Stimulated activated CD8-positive, alpha-beta memory T cell treated with anti-CD3 and anti-CD28 coated beads, Interleukin-7, amount 100 ng/mL, for 4 hours (primary cell): ENCODE measurements at places on chromosomes 12 and 14.

DNA sequence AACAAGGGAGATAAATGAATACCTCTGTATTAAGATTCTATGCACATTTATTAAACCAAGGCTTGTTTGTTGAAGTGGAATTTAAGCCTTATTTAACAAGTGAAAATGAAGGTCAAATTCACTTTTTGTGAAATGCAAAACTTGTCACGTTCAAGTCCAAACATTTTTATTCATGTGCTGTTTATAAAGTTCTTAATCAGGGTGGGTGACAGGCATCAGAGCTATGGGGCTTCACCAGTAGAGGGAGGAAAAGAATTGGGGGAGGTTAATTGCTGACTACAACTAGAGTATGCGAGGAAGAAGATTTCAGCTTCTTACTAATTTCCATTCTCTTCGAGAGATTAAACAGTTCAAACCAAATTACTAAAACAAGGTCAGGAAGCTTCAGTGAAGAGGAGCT lies 9.7 kb downstream of the MOK start:
- no peak for DNase-seq

DNA sequence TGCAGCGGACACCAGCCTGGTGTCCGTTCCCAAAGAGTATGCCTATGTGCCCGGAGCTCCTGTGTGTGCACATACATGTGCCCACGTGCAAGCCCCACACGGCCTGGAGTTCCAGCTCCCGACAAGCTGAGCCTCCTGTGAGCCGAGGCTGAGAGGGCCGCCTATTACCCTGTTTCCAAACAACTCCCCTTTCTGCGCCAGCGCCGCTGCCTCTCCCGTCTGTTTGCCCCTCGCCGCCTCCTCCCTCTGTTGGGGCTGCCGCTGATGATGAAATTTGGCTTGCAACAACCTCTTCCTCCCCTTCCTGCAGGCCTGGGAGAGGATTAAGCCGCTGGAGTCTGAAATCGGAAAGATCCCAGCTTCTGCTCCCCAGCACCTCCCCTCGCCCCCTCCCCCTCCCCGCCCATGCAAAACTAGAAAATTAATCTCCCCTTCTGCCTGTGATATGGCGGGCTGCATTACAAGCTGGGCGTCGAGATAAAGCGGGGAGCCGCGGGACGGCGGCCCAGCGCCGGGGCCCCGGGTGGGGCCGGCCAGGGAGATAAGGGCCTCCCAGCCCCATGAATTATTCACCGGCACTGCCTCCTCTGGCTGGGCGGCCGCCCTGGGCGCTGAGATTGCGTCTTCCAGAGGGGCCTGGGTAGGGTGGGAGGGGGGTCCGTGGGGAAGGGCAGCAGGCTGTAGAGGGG lies 6.8 kb upstream of the ASIC1 start:
- no peak for DNase-seq

DNA sequence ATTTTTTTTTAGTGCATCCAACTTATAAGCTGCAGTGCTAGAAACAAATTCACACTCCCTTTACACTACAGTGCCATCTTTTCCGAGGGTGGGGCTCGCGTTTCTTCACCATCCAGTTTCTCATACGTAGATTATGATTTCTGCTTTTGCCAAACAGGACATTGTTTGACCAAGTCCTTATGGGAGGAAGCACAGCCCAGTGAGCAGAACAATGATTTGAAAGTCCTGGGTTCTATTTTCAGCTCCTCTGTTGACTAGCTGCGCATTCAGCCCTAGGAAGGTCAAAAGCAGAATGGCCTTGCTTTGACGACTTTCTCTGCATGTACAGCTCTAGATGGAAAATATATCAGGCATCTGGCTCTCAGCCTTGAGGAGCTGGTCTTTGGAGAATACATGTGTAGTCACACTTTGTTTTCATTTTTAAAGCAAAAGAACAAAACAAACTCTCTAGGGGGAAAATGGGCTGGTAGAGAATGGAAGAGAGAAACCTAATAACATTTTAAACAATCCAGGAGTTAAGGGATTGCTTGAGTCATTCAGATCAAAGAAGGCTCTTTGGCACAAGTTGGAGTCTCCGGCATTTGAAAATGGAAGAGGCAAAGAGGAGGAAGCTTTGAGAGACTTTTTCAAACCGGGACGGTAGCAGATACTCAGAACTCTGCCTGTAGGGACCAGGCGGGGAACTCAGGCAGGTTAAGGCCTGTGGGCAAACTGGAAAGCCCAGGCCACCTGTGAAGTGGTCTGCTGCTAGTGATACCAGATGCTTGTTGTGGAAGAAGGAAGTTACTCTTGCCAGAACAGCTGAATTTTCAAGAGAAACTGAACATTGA lies 257.3 kb upstream of the PLEKHG7 start:
- DNase-seq: no peak

- DNase-seq: no peak
Observed at GRCh38 chr14:32727832-32728231, 210.8 kb upstream of the NPAS3 start.

- no peak for DNase-seq
Observed at GRCh38 chr14:94403312-94403932, 15.0 kb upstream of the SERPINA1 start.

DNA sequence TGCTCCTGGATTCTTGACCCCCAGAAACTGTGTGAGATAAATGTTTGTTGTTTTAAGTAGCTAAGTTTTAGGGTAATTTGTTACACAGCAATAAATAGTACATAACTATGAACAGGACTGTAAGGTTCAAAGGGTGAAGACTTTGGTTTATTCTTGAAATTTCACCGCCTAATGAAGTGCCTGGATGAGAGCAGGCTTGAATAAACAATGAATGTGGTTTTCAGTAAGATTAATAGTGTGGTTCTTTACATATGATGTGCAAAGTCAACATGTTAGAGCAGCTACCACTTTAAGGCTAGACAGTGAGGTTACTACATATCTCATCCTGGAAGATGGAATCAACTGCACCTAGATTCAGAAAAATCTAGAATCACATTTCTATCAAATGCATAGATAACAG lies 145.2 kb upstream of the BTG1 start:
- no peak for DNase-seq

GRCh38 chr14:58746261-58746660 lies 108.5 kb downstream of the DACT1 start:
- DNase-seq: no peak

GRCh38 chr12:54680374-54680773 lies 32.2 kb upstream of the DCD start:
- DNase-seq: no peak

DNA sequence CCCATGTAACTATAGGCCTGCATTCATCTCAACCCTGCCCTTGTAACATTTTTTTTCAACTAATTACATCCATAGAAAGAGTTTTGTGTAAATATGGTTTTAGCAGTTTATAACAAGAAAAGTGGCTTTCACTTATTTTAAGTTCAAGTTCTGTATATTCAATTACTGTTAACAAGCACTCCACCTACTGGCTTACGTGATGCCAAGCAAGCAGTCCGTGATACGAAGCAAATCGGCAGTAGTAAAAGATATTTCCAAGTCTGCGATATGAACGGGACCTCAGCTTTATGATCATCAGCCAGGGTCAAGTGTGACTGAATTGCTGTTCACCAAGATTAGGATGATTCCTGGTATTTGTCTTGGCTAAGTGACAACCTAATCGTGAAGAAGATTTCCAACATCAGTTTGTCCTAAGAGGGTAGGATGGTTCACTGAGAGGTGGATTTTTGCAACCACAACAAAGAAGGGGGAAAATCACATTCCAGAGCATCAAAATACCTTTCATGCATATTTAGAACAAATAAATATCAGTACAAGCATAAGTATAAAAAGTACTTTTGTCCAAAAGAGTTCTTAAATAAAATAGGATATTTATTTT lies 456.2 kb downstream of the FOXG1 start:
- no peak for DNase-seq

DNA sequence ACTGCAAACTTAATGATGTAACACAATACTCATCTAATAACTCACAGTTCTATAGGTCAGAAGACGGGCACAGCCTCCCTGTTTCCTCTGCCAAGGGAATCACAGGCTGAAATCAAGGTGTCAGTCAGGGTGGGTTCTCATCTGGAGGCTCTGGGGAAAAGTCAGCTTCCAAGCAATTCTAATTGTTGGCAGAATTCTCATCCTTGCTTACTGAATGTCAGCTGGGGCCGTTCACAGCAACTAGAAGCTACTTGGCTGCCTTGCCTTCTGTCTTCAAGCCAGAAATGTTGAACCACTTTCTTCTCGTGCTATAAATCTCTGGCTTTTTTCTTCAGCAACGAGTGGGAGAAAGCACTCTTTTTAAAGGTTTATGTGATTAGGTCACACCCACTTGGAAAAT lies 80.1 kb upstream of the PDZRN4 start:
- no peak for DNase-seq

DNA sequence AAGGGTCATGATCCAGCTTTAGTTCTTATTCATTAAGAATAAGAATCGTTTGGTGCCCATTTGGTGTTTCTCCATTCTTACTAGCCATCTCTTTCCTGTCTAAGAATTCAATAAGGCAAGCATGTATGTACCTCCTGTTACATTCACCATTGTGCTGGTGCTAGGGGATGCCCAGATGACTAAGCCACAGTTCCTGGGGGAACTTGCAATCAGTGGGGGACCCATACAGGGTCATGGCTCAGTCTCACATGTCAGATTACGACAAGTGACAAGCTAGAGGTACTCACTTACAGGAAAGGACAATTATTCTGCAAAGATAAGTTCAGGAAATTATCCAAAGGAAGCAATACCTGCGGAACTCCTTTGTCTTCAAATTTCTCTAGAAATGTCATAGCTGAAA lies 125.4 kb downstream of the STXBP6 start:
- DNase-seq: no peak

DNA sequence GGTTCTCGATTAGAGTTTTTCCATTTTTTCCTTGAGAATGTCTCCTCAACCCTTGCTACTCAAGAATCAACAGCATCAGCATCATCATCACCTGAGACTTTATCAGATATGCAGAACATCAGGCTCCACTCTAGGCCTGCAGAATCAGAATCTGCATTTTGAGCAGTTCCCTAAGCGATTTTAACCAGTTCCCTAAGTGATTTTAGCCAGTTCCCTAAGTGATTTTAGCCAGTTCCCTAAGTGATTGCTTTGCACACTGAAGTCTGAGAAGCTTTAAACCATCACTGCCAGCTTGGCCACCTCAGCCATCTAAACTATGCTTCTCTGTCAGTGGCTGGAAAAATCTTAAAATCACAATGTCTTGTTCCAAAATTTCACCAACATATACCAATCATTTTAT lies 29.4 kb upstream of the SLC38A1 start:
- DNase-seq: no peak

DNA sequence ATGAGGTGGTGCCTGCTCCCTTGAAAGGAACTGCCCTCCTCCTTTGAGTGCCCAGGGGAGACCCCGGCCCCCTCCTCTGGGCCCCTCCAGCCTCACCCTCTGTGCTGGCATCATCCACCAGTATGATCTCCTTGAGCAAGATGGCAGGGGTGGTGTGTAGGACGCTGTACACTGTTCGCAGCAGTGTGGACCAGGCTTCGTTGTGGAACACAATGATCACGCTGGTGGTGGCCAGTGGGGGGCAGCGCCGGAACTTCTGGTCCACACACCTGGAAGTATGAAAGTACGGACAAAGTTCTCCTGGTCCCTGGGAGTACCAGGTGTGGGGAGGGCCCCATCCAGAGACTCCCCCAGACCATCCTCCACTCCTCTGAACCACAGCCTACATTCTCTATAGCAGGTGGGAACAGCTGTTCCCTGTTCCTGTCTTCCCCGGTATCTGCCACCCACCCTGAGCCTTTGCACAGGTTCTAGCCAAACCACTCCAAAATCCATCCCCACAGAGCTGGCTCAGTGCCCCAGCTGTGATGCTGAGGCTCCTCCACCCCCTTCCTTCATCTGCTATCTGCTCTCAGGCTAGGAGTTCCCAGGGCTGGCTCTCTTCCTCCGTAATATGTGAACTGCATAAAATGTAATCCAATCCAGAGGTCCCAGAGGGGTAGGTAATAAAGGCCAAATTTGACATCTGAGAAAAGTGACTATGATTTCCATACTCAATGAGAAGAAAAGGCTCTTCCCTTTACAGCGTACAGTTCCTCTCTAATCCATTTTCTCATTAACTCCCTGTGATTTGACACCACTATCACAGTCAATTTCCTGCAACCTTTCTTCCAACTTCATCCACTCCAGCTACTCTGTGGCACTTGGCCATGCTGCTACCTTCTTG lies 13.9 kb downstream of the GALNT6 start:
- DNase-seq: no peak

DNA sequence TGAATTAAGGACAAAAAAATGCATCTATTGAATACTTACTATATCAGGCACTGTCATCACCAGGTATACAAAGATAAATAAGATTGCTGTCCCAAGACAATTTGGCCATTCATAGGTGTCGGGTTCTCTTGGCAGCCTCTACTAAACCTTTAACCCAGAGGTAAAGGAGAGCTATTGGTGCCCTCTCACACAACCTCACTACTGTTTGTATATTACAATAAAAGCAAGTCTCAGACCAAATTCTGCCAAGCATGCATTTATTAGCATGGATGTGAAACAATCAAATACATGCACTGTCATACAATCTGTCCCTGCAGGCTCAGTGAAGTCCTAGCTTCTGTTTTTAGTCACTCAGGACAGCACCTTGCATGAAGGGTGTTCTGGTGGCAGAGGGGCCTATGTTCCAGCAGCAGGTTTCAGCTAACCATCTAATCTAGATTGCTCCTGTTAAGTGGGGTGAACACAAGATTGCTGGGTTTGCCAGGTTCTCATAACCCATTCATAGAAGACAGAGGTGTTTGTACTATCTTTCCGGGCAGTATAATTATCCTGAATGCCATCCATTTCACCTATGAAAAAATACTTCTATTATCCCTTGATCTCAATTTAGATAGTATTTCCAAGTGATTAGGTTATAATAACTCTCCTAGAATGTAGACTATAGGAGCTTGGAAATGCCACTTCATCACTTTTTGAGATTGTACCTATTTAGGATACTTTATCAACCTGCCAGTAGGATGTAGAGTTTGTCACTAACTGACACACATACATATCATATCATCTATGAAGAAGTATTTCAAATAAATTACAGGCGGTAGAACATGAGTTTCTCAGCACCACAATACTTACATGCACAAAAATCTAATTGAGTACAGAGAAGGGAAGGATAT lies 254.0 kb upstream of the KRR1 start:
- no peak for DNase-seq

DNA sequence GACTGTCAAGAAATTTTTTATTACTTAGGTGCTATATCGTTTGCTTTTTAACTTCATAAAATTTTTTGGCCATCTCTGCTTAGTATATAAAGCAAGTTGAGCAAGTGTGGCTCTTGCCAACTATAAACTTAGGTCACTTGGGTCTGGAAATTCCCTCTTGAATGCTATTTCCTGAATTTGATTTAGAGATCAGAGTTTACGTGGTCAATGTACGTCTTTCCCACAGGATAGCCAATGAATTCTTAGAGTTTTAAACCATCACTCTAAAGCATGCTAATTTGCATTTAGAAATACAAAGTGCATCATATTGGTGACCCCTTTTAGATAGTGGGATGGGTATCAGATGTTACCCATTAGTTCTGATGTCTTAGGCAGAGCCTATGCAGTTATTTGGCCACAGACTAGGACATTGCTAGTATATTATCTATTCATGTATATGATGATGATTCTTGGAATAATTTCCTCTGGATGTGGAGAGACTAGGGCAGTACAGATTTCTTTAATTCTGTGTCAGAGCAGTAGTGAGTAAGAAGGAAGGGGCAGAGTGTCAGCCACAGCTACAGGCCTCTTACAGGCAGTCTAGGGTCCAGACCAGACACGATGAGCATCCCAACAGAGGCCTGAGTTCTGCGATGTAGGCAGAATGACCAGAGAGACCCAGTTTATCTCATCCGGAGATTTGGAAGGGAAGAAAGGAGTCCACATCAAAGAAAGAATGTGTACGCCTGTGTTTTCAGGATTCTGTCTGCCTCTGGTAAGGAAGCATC lies 30.3 kb downstream of the SCN8A start:
- DNase-seq: no peak
